ENCODE measurements at places on chromosomes 13 and 19. TPM values are rescaled to one million over a fixed set of nuclear protein-coding genes. Genes with fewer than 3 reads are reported as not detected.

Gene ITPKC
- total RNA-seq = 23.2 TPM

DNA sequence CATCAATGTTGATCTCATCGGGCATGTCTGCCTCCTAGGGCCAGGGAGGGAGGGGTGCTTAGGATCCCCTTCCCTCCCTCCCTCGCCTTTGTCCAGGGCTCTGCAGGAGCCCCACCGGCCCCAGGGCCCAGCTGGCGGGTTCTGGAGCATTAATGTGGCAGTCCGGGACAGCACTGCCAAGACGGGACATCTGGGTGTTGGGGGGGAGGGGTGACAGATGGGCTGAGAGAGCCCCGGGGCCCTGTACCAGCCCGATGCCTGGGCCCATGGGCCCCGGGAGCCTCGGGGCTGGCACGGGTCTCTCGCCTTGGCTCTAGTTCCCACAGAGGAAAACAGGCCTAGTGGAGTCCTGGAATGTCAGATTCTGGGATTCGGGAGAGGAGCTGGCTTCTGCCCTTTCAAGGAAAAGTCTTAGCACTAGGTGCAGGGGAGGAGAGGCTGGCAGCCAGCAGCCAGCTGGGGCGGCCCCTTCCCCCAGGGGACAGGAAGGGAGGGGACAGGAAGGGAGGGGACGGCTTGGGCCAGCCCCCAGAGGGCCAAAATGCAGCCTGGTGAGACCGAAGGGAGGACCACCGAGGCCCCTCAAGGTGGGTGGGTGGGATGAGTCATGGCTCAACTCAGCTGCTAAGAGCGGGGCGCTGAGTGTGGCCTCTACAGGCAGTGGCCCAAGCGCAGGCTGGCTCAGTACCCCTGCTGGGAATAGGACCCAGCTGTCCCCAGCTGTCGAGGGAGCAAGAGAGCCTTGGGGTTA, 3.1 kb downstream of the PPP1R14A start:
- no peak for DNase-seq

- no peak for DNase-seq
Observed at GRCh38 chr13:70769817-70770216, 661.6 kb upstream of the KLHL1 start.

Gene CYP4F12
- total RNA-seq = 70.5 TPM

- DNase-seq = peak; percentile 14
Observed at GRCh38 chr19:296476-297225, 5.4 kb upstream of the PLPP2 start.

Gene COX7A1
- 6.0 TPM for total RNA-seq

GRCh38 chr19:3073159-3073563, 10.9 kb upstream of the TLE5 start:
- no peak for DNase-seq

Measured in mucosa of descending colon (tissue), 3 donors.